ENCODE measurements at places on chromosomes 12 and 14.

- DNase-seq = no peak
These were observed 391.0 kb upstream of the SYT1 start for GRCh38 chr12:78473561-78473960.

GRCh38 chr12:53098354-53098981, 1.0 kb downstream of the IGFBP6 start:
- DNase-seq = no peak

DNA sequence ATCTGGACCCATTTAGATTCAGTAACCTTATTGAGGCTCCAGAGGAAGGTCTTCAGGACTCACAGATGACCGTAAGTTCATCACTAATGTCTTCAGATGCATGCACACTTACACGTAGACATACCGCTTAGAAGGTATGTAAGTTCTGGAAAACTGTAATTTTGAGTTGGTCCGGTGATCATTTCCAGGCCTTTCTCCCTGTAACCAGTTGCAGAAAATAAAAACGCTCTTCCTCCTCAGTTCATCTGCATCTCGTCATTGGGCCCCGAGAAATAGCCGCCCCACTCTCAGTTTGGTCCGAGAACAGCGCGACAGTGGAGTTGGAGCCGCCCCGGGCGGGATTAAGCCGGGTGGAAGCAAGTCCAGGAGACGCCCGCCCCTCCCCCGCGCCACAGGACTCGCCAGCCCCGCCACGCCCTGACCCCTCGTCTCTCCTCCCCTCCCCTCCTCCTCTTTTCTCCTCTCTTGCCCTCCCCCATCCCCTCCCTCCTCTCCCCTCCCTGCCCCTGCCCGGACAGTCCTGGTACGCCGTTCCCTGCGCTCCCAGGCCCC, 83.7 kb downstream of the TNFAIP2 start:
- DNase-seq = no peak

- DNase-seq = peak; percentile 23
These were observed 76.0 kb downstream of the PAWR start for GRCh38 chr12:79614730-79615129.

DNA sequence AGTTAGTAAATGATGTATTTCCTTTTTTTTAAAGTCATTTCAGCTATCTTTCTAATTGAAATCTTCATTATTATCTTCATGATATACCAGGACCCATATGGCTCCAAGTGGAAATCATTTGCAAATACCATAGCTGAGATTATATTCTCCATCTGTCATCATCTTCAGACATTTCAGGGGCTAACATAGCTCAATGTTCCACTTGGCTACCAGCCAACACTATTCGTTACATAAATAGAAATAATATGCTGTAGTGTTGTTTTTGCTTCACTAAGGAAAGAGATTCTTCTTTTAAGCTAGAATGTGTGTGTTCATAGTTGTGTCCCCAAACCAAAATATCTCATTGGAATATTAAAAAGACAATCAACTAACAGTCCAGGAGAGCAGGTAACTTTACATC, 225.1 kb downstream of the DIO2 start:
- no peak for DNase-seq

GRCh38 chr14:88233915-88234314, 89.2 kb downstream of the KCNK10 start:
- peak; percentile 31 for DNase-seq

GRCh38 chr12:56205445-56205844, 16.2 kb upstream of the SMARCC2 start:
- peak; percentile 70 for DNase-seq

DNA sequence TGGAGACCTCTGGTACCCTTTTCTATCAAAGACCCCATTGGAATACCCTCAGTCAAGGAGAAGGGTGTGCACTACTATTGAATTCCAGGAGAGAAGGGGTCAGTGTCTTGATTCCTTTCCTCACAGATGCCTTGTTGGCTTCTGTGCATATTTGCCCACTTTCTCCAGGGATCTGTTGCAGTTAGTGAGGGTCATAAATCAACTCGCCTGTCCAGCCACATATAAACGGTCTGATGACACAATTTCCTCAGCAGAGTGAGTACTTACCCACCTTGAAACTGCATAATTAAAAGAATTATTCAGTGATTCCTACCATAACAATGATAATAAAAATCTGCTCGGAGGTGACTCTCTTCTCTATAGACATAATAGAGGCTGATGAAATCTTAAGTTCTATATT, 13.9 kb upstream of the DCD start:
- no peak for DNase-seq

Measured in OCI-M1 (cell line).